Non-pigmented ciliary epithelial cell (primary cell): ENCODE measurements at places on chromosomes 1 and 21.
A peak's percentile ranks its signal among the peaks of the same experiment; 100 is the strongest.

GRCh38 chr21:33031152-33031911, 5.6 kb downstream of the OLIG2 start:
- no peak for DNase-seq

DNA sequence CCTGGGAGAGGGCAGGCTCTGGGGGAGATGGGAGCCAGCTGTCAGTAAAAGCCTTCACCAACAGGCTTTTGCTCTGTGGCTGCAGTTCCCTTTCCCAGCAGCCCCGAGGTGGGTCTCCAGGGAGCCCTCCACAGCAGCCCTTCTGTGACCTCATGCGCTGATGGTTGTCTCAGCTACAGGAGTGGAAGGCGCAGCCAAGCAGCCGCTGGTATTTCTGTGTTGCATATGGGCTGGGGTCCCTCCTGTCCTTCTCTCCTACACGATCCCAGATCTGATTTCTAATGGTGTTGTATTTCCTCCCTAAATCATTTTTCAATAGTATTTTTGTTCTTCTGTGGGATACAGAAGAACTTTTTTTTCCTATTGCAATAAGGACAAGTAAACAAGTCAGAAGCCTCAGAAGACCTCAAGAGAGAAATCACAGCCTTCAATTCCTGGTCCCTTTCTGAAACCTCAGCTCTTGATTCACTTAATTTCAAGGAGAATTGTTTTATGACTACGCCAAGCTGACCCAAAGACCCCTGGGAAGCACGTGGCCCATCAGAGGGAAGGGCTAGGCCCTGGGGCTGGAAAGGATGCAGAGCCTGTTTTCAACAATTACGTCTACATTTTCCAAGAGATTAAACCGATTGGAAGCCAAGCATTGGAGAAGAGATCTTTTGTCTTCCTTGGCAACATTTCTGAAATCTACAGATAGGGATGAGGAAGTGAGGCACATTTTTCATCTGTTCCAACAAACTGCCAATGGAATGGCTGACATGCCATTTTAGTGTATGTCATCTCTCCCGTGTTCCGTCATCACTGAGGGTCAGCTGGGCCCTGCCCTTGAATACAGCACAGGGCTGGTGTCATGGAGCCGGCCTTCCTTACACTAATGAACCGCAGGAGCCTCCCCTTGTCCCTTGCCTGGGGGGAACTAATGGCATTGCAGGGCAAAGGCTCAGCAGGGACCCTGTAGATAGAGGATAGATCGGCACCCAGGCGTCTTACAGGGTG, 42.0 kb upstream of the SCCPDH start:
- no peak for DNase-seq

- no peak for DNase-seq
These were observed 224.0 kb upstream of the SNX7 start for GRCh38 chr1:98437540-98437939.

DNA sequence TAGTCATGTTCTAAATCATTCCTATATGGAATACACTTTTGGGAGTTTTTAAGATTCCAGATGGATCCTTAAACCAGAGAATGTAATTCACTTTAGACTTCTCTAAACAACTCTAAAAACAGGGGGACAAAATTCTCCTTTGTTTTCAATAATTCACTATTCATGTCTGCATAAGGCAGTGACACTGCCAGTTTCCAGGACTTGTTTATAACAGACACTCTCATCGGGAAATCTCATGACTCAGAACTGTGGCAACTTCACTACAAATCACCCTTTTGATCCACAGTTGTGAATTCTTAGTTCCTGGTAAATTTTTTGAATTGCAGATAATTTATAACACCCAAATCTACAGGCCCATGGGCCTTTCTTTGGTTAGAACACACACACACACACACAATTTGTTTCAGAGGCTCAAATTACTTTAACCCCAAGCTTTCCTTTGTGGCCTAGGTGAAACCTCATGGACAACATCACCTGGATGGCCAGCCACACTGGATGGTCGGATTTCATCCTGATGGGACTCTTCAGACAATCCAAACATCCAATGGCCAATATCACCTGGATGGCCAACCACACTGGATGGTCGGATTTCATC, at the start of gene OR2T4:
OR2T4 (plus strand) TSS at position 545 of the 595 bp plus-strand sequence; CDS start at position 545, 0 bp downstream.
- no peak for DNase-seq

DNA sequence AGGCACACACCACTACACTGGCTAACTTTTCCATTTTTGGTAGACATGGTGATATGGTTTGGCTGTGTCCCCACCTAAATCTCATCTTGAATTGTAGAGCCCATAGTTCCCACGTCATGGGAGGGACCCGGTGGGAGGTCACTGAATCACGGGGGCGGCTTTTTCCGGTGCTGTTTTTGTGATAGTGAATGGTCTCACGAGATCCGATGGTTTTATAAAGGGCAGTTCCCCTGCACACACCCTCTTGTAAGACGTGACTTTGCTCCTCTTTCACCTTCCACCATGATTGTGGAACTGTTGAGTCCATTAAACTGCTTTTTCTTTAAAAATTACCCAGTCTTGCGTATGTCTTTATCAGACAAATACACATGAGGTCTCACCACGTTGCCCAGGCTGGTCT, 1.3 kb upstream of the FTCD start:
- DNase-seq = no peak

- DNase-seq = no peak
These were observed 36.6 kb downstream of the CAPZB start for GRCh38 chr1:19448491-19449439.

- no peak for DNase-seq
These were observed 16.7 kb downstream of the SPATA21 start for GRCh38 chr1:16420424-16421118.

DNA sequence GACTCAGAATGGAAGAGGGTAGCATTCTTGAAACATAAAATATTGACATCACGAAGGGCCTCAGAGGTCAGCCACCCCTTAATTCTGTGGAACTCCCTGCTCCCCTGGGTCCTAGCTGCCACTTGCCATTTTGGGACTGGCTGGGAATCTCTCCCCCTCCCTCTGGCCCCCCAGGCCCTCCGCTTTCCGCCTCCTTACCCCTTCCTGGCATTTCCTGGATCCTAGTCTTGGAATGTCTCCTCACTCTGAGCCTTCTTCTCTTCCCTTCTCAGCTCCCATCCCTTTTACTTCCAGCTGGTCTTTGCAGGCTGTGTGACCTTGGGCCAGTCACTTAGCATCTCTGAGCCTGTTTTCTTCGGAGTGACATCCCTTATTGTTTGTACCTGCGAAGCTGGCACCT, 4.5 kb downstream of the PADI1 start:
- DNase-seq = no peak

GRCh38 chr1:200493344-200493743, 83.5 kb upstream of the ZNF281 start:
- no peak for DNase-seq

DNA sequence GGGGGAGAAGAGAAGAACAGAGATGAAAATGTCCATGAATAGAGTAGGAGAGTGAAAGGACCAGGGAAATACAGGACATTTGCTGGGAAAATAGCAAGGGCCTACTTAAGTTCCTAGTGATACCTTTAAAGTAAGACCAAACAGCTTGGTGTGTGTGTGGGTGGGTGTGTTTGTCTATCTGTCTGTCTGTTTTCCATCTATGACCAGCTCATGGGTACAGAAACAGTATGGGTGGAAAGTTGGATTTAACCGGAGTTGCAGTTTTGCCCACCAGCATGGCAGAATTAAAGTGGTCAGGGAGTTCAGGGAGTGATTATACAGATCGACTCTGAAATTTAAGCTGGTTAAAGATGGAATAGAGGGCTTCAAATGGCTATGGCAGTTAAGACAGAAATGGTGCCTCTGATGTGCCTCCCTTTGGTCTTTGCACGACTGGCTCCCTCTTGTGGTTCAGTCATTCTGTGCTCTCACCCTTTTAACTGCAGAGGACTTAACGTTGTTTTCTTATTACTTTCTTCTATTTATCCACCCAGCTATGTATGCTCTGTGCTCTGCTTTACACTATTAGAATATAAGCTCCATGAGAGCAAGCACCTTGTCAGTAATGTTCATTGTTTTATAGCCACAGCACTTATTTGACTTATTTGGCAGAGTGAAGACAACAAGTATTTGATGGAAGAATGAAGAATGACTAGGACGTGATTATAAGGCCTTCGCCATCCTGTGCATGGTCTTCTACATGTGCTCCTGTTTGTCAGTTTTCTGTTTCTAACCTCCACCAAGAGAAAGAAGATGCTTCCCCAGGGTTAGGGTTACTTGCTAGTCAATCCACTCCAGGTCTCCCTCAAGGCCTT, 72.7 kb upstream of the AK4 start:
- no peak for DNase-seq

DNA sequence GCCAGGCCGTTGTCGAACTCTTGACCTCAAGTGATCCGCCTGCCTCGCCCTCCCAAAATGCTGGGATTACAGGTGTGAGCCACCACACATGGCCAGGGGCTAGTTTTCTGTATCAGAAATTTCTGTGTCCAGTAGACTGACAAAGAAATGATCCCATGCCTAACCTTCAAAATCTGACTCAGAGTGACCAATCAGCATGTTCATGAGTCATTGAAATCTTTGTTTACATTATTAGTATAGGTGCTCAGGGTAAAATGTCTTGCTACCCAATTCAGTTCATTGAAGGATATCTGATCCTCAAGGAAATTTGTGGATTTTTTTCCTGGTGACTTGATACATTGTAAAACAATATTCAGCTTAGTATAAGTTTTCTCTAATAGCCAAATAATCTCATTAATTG, 11.0 kb upstream of the LDLRAD2 start:
- DNase-seq = no peak

DNA sequence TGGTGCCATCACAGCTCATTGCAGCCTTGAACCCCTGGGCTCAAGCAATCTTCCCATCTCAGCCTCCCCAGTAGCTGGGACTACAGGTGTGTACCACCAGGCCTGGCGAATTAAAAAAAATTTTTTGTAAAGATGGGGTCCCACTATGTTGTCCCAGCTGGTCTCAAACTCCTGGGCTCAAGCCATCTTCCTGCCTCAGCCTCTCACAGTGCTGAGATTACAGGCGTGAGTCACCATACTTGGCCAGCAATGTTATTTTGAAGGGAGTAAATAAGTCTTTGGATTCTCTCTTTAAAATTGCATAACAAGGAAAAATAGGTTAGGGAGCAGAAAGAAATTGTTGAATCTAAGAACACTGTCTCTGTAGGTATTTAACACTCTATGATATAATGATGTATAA, 111.3 kb downstream of the RPS6KC1 start:
- DNase-seq = peak; percentile 5

DNA sequence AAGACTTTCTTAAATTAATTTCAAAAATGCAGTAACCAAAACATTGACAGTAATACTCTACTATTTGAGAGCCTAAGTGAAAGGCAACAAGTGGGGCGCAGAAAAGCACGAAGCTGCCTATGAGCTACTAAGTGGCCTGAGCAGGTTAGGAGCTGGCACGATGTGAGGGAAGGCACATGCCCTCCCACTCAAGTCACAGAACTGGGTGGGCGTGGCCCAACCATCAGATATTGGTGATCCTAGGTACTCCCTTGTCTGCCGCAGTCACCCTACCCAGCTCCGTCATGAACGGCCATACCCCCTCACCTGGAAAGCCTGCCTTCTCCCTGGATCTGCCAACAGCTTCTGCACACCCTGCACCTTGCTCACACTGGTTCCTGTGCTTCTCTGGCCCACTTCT, 40.8 kb downstream of the SSBP3 start:
- DNase-seq = no peak

DNA sequence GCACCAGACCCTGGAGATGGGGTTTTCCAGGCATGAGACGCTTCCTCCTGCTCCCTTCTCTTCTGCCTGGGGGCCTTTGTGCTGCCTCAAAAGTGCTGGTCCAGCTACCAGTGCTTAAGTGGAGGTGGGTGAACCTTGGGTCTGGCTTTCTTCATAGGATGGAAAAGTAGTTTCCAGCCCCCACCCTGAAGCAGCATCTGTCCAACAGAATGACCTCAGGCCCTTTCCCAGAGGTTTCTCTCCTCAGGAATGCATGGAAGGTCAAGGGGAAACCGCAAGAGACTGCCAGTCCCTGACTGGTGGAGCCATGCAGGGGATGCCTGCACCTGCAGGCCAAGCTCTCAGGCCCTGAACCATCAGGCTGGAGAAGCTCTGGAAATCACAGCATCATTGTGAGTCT, 63.8 kb downstream of the HMGB4 start:
- no peak for DNase-seq

DNA sequence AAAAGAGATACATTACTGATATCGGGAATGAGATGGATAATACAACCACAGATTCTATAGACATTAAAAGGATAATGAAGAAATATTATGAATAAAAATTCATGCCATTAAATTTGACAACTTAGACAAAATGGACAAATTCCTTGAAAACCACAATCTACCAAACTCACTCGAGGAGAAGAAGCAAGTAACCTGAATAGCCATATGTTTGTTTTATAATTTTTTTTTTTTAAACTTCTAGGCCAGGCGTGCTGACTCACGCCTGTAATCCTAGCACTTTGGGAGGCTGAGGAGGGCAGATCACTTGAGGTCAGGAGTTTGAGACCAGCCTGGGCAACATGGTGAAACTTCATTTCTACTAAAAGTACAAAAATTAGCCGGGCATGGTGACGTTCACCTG, 327.9 kb downstream of the VAV3 start:
- DNase-seq = no peak

- DNase-seq = no peak
These were observed 291.7 kb downstream of the PDE4B start for GRCh38 chr1:66084442-66084841.

DNA sequence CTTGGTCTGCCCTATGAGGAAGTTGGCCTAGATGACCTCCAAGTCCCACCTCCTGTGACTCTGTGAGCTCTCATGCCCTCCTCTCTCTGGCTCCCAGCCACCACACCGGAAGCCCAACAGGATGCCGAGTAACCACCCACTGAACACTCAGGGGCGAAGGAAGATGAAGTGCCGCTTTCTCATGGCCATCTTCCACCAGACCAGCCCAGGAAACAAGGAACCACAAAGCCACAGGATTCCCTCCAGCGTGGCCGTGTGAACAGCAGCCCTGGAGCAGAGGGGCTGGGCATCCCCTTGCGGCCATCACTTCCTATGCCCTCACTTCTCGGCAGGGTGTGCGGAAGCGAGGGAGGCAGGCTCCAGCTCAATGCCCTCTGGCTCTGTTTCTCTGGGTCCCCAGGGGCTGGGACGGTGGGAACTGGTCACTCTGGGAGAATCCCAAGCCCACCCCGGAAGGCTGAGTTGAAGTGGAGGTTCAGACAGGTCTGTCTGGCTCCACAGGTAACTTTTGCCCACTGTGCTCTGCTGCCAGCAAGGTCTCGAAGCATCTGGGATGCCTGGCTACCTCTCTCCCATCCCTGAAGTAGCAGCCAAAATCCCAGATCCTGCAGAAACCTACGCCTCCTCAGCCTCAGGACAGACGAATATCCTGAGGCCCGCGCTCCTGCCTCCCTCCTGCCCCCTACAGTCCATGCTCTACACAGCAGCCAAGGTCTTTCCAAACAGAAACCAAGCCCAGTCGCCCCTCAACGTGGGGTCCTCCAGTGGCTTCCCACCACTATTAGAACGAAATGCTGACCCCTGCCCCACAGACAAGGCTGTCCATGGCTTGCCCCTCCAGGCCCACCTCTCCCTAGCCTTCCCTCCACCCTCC, 44.2 kb upstream of the ECE1 start:
- DNase-seq = peak; percentile 68
